ENCODE measurements at places on chromosomes 3 and 15.

DNA sequence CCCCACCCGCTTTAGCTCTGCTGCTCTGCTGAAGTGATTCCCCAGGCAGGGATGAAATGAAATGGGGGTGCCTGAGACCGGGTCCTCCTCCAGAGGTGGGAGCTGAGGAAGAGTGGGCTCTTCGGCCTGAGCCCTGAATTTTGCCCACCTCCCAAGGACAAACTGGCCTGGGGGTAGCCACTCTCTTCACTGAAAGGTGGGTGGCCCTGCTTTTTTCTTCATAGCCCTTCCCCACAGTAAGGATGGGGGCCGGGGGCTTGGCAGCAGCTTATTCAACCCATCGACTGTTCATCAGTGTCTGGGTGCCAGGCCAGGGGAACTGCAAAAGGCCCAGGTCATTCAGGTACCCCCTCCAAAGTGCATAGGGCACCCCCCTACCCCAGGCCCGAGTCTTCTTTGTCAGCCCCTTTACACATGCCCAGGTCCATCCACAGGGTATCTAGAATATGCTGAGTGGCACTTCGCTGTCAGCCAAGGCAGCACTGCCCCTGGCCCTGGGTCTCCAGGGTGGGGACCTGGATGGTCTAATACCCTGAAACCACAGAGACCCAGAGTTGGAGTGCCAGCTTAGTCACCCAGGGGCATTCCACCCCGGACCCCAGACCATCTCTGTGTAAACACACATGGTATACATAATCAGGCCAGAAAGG, 7.9 kb downstream of the SCN5A start:
- DNase-seq = no peak

DNA sequence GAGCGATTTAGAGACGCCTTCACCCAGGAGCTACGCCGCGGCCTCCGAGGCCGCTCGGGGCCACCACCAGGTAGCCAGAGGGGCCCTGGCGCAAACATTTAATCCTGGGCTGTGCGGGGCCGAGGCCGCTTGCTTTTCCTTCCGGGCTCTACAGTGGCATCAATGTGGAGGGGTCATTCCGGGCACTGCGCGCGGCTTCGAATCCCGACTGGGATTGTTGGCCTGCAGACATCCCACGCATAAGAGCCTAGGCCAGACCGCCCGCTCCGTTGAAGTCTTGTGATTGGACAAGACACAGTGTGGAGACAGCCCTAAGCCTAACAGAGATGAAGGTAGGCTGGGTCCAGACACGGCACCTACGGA, 568 bp upstream of the NCBP2 start:
- no peak for DNase-seq

DNA sequence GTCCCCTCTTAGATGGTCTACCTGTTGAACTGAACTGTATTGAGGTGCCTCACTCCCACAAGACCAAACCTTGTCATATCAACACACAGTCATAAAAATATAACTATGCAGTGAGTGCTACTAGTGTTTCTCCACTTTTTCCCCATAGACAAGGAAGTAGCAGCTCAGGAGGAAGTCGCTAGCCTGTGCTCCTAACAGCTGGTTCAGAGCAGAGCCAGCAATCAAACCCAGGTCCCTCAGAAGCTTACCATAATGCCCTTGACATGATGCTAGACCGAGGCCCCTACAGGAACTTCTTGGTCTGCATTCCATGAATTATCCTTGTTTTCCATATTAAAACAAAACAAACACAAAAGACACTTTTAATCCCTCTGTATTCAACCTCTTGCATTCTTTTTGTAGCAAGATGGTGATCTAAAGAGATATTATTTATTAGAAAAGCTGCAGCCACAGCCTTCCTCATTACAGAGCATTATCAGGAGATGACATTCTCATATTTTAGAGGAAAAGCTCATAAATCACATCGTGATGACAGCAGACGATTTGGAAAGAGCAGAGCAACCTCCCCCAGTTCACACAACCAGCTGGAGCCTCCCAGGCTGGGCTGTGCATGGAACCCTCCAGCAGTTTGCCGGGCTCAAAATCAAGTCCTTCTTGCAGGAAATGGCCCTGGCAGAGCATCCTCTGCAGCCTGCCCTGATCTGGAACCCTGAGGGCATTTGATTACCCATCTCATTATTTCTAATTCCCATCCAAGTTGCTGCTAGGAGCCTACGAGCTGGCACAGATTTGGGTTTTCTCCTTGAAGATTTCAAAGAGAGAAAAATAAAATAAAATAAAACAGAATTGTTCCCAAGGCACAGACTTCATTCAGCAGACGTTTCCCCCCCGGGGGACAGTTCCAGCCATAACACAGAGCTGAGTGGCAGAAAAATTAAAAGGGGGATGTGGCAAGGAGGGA, 118.8 kb downstream of the SRGAP3 start:
- peak; percentile 18 for DNase-seq

DNA sequence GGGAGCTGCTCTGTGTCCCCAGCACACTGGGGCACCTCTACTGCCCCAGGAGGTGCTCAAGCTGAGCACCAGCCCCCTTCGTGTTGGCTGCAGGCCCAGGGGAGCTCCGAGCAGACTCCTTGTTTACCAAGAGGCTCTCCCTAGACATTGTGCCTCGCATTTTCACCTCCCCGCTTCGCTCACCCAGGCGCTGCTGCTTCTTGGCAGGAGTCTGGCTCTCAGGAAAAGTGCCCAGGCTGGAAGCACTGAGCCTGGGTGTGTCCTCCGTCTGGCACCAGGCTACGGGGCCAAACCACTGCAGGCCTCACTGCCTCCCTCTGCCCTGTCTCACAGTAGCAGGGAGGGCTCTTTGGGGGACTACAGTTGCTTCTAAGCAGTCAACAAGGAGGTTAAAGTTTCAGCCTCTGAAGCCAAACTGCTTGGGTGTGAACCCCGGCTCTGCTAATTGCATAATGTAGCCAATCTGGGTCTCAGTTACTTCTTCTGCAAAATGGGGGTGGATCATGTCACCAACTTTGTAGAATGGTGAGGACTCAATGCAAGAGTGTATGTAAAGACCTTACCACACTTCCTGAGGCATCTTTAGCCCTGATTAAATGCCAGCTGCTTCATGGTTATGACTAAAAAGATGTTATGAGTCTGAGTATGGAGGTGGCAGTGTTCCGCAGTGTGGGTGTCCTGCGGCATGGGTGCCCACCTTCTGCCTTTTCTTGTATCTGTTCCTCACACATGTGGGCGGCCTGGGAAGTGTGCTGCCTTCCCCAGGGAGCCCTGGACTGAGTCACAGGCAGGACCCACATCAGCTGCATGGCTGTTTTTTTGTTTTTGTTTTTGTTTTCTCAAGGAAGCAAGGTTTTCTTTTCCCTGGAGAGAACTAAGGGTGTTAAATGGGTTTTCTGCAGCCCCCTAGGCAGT, 88.9 kb downstream of the CLSTN2 start:
- no peak for DNase-seq

DNA sequence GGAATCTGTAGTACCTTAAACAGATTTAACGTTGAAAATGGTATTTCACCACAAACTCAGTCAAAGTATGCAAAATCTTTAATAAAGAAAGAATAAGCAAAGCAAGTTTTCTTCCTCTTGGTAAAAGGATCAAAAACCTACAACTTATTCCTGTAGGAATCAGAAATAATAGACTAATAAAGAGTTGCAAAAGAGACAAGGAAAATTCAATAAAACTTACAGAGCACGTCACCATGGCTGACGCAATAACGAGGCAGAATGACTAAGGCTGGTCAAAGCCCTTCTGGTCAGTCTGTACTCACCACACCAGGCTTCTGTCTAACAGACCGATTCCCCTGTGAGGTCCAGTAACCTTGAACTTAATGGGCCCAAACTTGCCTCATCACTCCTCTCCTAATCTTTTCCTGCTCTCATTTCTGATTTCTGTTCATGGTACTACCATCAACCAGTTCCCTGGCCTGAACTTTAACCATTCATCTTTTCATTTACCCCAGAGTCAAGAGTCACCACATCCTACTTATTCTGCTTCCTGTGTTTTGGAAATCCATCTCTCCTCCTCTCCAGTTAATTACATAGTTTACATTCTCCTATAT, 5.0 kb downstream of the MASP1 start:
- DNase-seq = no peak

DNA sequence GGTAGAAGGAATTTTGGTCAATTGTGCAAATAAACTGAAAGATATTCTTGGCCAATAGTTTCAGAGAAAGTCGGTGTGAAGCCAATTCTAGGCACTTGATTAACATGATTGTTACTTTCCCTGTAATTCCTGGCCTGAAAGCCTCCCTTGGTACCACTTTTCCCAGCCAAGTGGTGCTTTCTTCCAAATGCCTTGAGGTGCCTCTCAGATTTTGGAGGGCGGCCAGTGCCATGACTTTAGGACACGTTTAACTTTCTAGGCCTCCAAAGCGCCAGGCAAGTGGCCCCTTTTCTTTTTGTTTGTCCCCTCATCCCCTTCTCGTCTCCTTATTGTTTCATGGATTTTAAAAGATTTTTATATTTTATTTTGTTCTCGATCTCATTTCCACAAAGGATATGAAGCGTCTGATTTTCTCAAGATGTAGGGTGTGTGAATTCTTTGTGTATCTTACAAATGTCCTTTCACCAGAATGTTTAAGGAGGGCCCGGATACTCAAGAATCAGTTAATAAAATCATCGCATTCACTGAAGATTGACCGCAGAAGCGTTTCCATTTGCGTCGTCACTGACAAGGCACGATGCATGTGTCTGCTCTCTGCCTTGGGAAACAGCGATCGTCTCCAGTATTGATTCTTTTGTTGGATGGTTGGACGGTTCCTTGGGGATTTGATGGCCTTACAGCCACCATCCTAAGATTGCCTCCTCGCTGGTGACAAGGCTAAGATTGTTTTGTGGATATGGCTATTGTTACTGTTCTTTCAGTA, 87.8 kb downstream of the ASB7 start:
- DNase-seq = no peak

Measured in fibroblast of skin of left quadriceps (primary cell).